ENCODE measurements at places on chromosomes 6 and 20.

DNA sequence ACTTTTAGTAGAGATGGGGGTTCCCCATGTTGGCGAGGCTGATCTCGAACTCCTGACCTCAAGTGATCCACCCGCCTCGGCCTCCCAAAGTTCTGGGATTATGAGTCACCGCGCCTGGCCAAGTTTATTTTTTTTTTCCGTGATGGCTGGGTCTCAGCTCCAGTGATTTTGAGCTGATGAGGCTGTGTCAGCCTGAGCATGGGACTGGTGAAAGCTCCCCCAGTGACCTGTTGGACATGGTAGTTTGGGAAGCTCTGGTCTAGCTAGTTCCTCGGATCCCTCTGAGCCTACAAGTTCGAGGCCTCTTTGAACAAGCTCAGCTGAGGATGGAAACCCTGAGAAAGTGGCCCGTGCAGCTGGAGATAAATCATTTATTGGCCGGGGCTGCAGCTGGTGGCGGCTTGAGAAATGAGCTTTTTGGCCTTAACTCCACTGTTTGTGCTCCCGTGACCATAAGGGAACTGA is 126.8 kb downstream of the SNX5 start:
- peak; percentile 76 for DNase-seq

DNA sequence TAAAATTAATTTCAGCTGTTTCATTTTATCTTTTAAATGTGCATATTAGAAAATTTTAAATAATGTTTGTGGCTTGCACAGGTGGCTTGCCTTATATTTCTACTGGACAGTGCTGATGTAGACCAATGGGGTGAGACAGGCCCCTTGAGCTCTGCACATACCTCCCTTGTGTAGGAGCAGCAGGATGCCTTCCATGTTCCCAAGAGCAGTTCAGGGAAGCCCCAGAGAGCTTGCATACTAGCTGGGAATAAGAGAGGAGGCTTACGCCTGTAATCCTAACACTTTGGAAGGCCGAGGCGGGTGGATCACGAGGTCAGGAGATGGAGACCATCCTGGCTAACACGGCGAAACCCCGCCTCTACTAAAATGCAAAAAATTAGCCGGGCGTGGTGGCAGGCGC is 61.4 kb downstream of the RFPL4B start:
- DNase-seq = no peak

DNA sequence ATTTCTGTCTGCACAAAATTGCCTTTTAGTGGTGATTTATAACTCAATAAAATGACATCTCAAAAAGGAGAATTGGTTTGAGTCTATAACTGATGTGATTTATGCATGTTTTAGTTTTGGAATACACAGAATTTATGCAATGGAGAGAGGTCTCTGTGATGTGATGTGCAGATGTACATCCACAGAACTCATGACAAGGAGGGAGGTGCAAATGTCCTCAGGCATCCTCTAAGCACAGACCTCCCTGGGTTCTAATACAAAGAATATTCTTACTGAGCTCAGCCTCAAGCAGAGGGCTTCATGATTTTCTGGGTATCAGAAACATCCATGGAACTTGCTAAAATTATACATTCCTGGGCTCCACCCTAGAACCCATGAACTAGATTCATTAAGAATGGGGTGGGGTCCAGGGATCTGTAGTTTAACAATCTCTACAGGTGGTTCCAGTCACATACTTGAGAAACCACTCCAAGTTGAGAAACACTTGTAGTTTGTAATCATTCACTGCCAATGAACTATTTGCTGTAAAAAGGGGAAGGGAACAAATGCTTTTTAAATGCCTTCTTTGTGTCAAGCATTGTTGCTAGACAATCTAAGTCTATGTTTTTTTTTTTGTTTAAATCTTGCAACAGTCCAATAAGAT is 60.2 kb upstream of the NEDD9 start:
- no peak for DNase-seq

- DNase-seq = no peak
Measured at GRCh38 chr6:157684620-157685299, 138.3 kb upstream of the SNX9 start.

DNA sequence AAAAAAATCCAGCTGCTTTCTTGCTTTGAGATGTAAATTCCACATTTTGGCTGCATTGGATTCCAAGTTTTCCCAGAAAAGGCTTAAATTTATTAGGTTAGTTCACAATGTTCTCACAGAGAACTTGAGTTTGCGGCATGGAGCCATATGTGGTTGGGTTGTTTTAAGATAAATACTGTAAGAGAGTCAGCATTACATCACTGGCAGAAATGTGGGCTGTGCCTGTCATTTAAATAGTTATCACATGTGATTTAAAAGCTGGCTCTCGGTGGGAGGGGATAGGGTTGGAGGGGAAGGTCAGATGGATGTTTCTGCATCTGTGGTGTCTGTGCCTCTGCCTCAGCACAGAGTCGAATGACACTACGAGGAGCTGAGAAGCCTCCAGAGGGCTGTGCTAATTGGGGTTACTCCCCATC is 73.8 kb upstream of the SCP2D1 start:
- peak; percentile 80 for DNase-seq
